Activated naive CD4-positive, alpha-beta T cell treated with anti-CD3 and anti-CD28 coated beads, Interleukin-2, amount 10 ng/mL, durations not matched to agents 5 hours and 36 hours (primary cell): ENCODE measurements at places on chromosomes 2 and 18. TPM values are rescaled to one million over a fixed set of nuclear protein-coding genes. Genes with fewer than 3 reads are reported as not detected.

The SLC30A3 gene
- total RNA-seq: 0.12 TPM

The CHST9 gene
- total RNA-seq: not detected

The SLC14A1 gene
- total RNA-seq: 2.5 TPM

The NEU4 gene
- 0.19 TPM for total RNA-seq

The GPR45 gene
- total RNA-seq: not detected

The SEC11C gene
- total RNA-seq: 61.0 TPM
